Karpas-422 (cell line): ENCODE measurements at places on chromosomes 13 and 19.

GRCh38 chr19:38805180-38805579 is 7.6 kb downstream of the LGALS4 start:
- DNase-seq: no peak

GRCh38 chr19:8110931-8111330 is 38.5 kb downstream of the FBN3 start:
- no peak for DNase-seq

GRCh38 chr19:50759886-50760285 is 10.4 kb upstream of the GPR32 start:
- DNase-seq: peak; percentile 81

DNA sequence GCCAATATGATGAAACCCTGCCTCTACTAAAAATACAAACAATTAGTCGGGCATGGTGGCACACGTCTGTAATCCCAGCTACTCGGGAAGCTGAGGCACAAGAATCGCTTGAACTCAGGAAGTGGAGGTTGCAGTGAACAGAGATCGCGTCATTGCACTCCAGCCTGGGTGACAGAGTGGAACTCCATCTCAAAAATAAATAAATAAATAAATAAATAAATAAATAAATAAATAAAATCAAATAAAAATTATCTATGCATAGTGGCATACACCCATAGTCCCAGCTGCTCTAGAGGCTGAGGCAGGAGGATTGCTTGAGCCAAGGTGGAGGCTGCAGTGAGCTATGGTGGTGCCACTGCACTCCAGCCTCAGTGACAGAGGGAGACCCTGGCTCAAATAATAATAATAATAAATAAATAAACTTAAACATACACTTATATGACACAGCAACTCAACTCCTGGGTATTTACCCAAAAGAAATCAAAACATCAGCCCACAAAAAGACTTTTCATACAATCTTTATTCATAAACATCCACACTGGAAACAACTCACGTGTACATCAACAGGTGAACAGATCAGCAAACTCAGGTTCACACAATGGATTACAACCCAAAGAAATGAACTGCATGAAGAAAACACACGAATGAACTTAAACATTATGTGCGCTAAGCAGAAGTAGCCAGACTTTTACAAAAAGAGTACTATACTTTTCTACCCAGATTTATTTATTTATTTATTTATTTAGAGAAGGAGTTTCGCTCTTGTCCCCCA is 6.9 kb downstream of the LGALS7 start:
- no peak for DNase-seq

GRCh38 chr13:38952827-38953226 is 37.8 kb downstream of the STOML3 start:
- DNase-seq: no peak

DNA sequence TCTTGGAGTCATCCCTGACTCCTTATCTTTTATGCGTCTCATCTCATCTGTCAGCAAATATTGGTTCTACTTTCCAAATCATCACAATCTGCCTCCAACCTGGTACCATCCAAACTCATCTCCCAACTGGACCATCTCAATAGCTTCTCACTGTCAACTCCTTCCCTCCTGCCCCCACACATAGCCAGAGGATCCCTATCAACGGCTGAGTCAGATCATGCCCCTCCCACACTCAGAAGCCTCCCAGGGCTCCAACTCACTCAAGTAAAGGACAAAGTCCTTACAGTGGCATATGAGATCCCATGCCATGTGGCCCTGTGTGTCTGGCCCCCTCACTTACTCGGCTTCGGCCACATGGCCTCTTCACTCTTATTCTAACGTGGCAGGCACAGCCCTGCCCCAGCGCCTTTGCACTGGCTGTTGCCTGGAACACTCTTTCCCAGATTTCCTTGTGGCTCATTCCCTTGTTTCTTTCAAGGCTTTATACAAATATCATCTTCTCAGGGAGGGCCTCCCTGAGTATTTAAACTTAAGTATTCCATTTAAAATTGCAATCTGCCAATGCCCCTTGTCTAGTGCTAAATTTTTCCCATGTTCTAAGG is 4.3 kb downstream of the SPRED3 start:
- no peak for DNase-seq

- no peak for DNase-seq
Measured at GRCh38 chr19:28420811-28421550, 792.0 kb downstream of the UQCRFS1 start.

DNA sequence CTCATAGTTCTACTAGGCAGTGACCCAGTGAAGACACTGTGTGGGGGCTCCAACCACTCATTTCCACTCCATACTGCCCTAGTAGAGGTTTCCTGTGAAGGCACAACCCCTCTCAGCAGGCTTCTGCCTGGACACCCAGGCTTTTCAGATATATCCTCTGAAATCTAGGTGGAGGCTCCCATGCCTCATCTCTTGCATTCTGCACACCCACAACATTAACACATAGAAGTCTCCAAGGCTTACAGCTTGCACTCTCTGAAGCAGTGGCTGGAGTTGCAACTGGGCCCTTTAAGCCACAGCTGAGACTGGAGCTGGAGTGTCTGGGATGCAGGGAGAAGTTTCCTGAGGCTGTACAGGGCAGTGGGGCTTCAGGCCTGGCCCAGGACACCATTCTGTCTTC is 347.7 kb upstream of the SPRY2 start:
- DNase-seq: no peak
